ENCODE measurements at places on chromosomes 7 and 10.

- DNase-seq, result no peak
These were observed 118.9 kb downstream of the PRPF18 start for GRCh38 chr10:13705526-13706174.

GRCh38 chr10:31698181-31698830, 230.3 kb downstream of the ARHGAP12 start:
- no peak for DNase-seq

GRCh38 chr10:97321032-97321803, 2.1 kb downstream of the FRAT1 start:
- no peak for DNase-seq

GRCh38 chr7:85733169-85733915, 546.5 kb upstream of the SEMA3D start:
- DNase-seq, result no peak

- no peak for DNase-seq
These were observed 25.7 kb upstream of the CDK14 start for GRCh38 chr7:90570373-90570959.

DNA sequence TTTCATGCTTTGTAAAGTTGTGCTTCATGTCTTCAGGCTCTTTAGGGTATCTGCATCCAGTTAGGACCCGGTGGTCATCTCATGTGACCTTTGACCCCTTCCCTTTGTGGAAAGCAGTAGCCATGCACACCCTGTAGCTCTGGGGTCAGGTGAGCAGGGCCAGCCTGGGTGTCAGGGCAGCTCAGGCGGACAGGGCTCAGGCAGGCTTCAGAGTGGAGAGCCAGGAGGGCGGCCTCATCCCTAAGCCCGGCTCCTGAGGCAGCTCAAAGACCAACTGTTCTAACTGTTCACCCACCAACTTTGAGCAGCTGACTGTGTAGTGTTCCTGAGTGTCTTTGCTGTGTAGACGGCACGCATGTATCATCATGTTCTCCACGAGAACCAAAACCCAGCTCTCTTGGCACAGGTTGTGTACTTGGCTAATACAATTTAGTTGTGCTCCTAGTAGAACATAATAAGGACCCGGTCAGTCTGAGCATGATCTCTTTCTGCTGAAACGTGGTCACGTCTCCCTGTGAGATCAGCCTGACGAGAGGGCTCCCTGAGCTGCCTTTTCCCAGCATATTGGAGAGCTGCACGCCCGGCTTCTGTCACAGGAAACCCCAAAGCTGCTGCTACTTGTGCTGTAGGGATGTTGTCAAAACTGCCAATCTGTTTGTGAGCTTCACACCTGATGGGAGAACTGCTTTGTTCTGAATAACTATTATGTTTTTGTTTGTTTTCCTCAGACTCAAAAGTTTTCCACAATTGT, 30.0 kb downstream of the EEPD1 start:
- no peak for DNase-seq

- DNase-seq, result no peak
These were observed 248.2 kb upstream of the KLF14 start for GRCh38 chr7:130982160-130982638.

GRCh38 chr10:63365976-63366765, 99.6 kb downstream of the JMJD1C start:
- no peak for DNase-seq

DNA sequence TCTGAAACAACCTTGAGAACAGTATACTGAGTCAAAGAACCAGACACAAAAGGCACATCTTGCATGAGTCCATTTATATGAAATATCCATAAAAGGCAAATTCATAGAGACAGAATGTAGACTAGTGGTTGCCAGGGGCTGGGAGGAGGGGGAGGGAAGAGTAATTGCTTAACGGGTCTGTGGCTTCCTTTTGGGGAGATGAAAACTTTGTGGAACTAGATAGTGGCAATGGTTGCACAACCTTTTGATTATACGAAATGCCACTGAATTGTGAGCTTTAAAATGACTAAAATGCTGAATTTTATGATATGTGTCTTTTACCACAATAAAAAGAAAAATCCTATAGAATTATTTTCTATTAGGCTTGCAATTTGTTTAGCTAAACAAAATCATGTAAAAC, 16.8 kb downstream of the ADRB1 start:
- DNase-seq, result no peak

DNA sequence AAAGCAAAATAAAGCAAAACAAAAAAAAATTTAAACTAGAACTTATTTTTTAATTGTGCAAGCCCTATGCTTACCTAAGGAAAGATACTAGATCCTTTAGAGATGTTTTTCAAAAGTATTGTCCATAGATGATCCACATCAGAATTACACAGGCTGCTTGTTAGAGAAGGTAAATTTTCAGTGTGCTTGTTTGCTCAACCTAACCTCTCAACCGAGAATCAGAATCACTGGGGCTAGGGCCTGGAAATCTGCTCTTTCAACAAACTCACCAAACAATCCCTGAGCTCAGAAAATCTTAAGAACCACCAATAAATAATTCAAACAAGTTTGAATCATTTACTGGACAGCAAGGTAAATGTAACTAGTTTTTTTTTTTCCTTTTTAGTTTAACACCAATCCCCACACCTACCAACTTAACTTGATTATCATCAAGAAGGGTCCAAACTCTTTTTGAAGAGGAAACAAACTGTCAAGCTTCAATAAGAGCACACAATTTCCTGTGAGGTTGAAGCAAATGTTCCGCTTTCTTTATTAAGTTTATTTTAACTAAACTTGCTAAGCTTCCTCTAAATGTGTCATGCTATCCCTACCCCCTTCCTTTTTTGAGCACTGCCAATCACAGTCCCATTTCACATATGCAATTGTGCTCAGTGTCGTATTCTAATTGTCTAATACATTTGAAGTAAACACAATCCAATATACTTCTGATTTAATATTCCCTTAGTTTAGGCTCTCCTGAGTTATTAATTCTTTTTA, 7.4 kb upstream of the TSPAN33 start:
- DNase-seq, result no peak

DNA sequence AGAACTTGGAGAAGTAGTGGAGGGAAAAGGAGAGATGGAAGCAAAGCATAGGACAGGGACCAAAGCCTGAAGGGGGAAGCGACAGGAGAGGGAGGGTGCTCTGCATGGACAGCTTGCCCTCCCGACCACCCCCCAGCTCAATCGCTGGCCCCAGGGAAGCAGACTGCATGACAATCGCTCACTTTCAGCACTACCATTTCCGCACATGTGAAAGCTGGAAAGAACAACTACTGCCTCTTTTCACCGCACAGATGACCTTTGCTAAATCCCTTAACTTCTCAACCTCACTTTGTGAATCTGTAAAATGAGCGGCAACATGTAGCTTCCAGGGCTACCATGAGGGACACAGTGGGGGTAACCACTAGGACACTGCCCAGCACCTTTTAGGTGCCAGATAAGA, 17.1 kb downstream of the VOPP1 start:
- DNase-seq, result no peak

DNA sequence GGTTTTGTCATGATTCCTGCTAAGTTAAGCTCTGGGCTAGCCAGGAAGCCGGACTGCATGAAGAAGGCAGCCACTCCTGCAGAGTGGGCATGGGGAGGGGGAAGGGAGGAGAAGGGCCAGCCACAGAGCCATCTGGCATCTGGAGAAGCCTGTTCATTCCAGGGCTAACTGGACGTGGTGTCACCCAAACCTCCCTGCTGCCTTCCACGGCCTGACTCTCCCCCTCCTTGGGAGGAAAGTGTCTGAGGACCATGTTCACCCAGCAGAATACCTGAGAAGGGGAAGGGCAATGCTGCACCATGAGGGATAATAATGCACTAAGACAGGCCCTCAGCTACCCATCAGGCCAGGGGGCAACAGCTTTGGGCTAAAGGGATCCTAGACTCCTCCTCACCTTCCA, 15.4 kb downstream of the AQP1 start:
- DNase-seq, result no peak

- DNase-seq, result no peak
These were observed 28.5 kb upstream of the FRAT2 start for GRCh38 chr10:97363071-97363470.

DNA sequence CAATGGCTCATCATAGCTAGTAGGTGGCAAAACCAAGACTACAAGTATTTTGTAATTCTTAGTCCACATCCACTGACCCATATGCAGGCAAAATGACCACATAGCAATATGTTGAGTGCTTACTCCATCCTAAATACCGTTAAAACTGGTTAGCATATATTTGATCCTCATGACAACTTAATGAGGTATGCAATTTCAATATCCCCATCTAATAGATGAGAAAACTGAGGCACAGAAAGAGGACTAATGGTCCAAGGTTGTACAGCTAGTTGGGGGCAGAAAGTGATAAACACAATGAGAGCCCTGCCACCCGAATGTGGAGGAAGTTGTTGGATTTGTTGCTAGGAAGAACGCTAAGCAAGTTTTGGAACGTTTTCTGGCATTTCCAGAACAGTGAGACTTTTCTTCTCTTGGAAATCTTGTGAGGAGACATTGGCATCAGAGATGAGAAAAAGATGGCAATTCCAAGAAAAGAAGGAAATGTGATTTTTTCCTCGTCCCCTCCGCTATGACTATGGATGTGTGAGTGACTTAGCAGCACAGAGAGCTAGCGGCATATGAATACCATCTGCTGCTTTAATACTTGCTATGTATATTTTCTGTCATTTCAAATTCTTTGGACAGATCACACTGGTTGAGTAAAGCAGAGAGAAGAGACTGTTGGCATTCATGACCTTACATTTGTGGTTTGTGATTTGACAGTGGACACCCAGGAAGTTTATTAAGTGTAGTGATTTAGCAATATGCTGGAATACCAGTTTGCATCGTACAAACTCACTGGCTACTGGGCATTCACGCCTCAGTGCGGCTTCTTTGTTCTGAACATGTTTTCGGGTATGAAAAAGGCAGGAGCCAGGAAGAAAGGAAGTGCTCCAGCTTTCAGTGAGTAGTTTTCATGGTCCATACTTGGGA, 51.5 kb downstream of the NRCAM start:
- DNase-seq, result no peak

GRCh38 chr10:128160297-128160711, 34.1 kb upstream of the MKI67 start:
- DNase-seq, result no peak

GRCh38 chr7:74289659-74290552, 699 bp downstream of the CLIP2 start:
- DNase-seq, result no peak

GRCh38 chr7:112410092-112410491, 40.2 kb upstream of the IFRD1 start:
- no peak for DNase-seq

GRCh38 chr10:132646443-132647097, 109.0 kb downstream of the INPP5A start:
- DNase-seq, result no peak

DNA sequence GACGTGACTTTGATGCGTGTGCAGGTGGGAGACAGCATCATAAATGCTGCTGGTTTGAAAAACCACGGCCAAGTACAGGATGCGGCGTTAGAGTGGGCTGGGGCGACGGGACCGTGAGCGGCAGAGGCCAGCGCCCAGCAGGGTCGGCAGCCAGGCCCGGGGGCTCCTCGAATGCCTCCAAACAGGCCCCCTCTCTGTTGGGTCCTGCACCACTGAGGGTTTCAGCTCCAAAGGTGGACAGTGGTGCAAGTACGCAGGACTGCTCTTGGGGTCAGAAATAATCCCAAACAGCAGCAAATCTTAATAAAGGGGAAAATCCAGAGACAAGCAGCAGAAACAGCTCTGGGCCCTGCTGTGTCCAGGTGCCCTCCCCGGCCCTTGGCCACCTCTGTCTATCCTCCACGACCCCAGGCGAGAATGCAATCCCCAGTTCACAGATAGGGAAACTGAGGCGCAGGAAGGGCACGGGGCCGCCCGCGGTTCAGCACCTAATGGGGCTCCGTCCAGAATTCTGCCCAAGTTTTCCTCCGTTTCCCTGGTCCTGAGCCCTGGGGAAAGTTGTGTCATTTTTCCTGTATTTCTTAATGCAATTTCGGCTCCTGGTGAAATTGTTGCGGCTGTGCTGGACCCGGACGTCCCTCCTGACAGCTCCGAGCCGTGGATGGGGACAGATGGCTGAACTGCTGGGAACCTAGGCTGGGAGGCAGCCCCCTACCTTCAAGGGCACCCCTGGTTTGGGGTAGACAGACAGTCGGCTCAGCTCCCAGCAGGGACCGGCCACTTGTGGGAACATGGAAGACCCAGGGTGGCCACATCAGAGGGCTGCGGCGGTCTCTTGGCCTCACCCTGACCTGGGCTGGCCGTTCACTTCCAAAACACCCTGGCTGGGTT, 97.4 kb downstream of the FOXL3 start:
- no peak for DNase-seq

DNA sequence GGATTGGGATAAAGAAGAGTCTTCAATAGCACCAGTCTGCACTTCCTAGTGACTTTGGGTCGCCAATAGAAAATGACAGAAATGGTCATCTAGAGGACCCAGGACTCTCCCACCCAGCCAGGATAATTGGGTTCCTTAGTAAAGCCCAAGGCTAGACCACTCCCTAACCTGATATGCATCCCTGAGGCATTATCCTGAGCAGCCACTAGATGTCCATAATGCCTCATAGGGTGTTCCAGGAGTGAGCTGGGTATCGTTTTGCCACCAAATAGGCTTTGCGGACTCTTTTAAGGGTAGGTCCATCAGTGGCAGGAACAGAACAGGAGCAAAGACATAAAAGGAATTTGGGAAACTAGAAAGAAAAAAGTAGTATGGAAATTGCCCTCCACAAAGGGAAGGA, 4.5 kb upstream of the LRRC4 start:
- DNase-seq, result no peak

- DNase-seq, result no peak
These were observed 236.6 kb upstream of the TCF7L2 start for GRCh38 chr10:112713411-112713810.

DNA sequence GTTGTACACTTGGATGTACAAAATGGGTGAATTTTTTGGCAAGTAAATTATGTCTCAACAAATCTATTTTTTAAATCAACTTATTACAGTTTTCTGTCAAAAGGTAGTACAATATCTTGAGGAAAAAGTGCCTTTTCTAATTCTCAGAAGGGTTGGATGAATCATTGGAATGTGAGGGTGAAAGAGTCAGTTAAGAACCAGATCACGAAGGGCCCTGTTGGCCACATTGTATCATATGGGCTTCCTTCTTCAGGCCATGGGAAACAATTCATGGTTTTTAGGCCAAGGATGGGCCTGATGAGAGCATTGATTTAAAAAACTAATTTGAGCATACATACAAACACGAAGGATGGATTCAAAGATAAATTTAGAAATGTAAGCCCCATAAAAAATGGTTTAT, 503.7 kb downstream of the TNS3 start:
- DNase-seq, result no peak

- no peak for DNase-seq
These were observed 65.7 kb downstream of the AP3M1 start for GRCh38 chr10:74084955-74085354.

DNA sequence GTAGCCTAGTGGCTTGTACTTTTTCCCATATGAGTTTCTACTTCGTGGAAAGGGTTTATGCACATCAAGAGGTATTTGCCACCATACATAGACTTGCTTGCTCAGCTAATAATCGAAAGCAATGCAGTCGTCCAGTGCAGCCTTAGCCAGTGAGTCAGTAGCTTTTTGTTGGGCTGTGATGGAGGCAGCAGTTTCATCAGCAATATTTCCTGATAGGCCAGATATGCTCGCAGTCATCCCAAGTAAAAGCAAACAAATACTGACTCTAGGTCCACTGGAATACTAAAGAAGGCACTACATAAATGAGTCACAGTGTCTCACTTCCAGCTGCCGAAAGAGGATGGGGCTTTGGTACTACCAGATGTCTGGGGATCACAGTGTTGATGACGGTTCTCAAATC, 2.1 kb upstream of the BNIP3 start:
- DNase-seq, result no peak

All from progenitor cell of endocrine pancreas (in vitro differentiated cells).